Stimulated activated CD4-positive, alpha-beta T cell treated with anti-CD3 and anti-CD28 coated beads, Interleukin-15, amount 100 ng/mL, for 1 hour (primary cell): ENCODE measurements at places on chromosomes 2 and 18.

DNA sequence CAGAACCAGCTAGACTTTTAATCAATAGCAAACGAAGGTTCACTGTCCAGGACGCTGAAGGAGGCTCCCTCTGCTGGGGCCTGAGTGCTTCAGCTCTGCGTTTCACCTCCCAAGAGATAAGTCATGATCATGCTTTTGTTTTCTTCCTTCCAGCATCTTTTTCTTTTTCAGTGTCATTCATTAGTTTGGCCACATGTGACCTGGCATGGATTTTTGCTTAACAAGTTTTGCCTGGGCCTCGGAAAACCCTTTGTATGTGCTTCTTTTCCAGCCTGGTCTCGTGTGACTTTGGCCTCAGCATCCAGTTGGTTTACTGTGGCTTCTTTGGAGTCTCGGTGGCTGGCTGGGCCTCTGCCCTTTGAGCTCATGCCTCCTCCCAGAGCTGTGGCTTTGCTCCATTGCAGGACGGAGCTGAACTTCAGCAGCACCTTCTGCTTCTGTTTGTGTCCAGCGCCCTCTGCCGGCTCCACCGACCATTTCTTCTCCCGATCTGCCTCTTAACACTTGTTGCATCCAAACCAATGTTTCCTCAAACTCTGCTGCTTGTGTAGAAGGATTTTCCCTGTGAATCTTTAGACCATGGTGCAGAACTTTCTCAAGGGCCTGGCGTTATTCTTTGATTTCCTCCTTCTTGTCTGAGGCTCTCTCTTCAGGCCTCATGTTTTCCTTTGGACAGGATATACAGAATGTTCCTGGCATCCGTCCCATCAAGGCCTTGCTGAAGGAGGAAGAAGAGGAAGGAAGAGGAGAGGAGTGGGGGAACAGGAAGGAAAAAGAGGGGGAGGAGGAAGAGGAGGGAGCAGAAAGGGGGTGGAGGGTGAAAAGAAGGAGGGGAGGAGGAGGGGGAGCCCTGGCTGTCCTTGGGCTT is 23.6 kb upstream of the HES6 start:
- DNase-seq = peak; percentile 57

GRCh38 chr2:105763076-105763475 is 18.4 kb downstream of the NCK2 start:
- DNase-seq = no peak

GRCh38 chr18:56907771-56908170 is 239.1 kb upstream of the BOD1L2 start:
- no peak for DNase-seq

DNA sequence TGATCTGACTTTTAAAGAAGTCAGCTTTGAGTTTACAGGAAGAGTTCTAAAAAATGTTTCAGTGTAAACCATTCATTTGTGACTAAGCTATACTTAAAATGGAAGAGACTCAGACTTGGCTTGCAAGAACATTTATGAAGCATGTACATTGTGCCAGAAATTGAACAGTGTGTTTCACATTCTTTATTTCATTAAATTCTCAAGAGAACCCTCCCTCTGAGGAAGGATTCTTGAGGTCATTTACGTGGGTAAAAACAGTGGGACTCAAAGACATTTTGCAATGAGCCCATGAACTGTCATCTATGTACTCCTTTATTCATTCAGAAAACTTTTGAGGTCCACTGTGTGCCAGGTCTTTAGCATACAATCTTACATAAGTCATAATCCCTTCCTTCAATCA is 143.6 kb upstream of the ZNF521 start:
- DNase-seq = no peak

DNA sequence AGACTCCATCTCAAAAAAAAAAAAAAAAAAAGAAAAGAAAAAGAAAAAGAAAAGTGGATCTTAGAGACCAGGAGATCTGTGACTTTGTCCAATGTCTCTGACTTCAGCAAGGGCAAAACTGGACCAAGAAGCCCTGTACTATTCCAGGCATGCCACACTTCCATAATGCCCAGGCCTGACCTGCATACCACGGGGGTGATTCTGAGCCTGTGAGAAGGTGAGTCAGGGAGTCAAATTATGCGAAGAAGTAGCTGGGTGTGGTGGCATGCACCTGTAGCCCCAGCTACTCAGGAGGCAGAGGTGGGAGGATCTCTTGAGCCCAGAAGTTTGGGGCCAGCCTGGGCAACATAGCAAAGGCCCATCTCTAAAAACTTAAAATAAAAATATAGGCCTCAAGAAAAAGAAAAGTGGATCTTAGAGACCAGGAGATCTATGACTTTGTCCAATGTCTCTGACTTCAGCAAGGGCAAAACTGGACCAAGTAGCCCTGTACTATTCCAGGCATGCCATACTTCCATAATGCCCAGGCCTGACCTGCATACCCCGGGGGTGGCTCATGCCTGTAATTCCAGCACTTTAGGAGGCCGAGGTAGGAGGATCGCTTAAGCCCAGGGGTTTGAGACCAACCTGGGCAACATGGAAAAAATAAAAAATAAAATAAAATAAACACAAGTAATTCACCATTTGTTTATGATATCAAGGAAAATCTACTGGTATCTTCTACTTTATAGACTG is 12.2 kb upstream of the PUM2 start:
- no peak for DNase-seq

GRCh38 chr18:13235421-13235831 is 16.9 kb downstream of the LDLRAD4 start:
- no peak for DNase-seq

DNA sequence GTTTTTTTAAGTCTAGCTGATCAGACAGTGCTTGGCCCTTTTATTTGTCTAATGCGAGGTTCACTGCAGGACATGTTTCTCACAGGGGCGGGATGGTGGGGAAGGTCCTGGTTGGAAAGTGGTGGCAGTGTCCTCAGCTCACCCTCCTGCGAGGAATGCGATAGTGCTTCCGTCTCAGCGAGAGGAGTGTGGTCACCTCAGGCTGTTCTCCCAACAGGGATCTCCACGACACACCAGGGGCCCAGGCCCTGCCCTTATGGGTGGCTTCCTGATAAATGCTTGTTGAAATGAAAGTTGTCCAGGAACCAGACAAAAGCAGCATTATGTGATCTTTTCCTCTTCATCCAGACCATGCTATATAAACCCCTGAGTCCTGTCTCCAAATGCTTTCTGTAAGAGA is 70.1 kb downstream of the BOLA3 start:
- no peak for DNase-seq

DNA sequence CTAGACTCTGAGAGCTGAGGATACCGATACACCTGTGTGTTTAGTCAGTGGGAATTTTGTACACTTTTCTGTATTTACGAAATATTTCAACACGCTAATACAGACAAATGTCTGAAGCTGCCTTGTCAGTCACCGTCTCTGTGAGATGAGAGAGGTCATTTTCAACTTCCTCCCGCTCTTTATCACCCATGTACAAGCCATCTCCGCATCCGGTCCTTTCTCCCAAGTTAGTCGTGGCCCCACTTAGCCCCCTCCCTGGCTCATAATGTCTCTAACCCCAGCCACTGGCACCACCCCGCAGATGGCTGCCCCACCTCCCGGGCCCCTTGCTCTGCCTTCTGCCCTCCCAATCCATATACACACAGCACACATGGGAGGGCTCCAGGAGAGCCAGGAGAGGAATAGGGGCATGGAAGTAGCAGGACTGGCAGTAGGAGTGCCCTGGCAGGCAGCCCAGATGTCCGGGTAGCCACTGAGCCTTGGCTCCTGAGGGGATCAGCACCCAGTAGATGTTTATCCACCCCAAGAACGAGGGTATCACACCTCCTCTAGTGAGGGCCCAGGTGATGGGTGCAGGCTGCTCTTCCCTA is 2.0 kb upstream of the RUFY4 start:
- DNase-seq = no peak

GRCh38 chr2:126220331-126220730 is 435.6 kb upstream of the GYPC start:
- no peak for DNase-seq

DNA sequence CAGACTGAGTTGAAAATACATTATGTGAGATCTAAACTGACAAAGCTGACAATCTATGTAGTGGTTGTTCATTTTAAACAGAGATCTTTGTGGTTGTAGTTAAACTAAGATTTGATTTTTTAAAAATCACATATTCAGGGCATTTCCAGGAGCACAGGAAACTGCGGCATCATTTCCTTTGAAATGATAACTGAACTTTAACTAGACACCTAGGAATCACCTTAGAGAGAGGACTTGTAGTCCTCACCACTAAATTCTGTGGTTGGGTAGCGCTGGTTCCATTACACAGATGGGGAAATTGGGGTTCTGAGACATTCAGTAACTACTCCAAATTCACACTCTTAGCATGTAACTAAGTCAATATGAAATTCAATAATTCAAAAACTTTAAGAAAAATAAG is 96.0 kb upstream of the TRIB2 start:
- DNase-seq = no peak

DNA sequence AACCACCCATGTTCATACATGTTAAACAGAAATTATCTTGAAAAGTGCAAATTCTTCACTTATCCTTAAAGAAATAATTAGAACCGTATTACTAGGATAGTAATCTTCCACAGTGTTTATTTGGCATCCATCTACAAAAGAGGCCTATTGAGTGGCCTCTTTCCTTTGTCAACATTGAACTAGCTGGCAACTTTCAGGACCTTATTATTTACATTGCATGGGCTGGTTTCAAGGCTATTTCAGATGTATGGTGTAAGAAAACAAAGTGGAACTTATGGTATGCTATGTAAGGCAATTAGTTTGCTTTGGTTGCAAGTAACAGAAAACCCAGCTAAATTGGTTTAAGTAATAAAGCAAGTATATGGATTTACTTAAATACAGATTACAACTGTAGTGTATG is 324.6 kb downstream of the RBM43 start:
- no peak for DNase-seq

GRCh38 chr2:7988440-7988839 is 693.4 kb upstream of the ID2 start:
- no peak for DNase-seq

DNA sequence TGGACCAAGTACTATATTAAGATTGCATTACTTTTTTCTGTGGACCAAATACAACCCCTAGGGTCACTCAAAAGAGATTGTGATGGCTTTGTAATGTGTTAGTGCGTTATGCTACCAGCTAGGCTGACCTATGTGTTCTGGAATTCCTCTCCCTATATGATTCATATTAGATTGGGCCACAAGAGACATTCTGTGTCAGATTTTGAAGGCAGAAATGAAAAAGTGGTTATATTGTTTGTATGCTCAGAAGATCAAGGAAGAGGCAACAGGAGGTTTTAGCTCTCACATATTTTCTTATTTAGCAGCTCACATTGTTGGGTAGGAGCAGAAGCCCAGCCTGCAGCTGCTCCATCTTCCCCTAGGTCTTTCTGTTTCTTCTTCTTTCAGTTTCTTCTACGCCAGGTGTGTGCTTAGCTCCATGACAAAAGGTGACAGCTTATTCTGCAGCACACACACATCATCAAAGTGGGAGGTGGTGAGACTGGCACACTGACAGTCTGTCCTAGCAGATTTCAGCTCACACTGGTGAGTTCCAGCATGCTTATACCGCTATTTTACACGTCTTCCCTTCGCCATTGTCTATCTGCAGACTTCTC is 156.8 kb upstream of the UBE2E3 start:
- DNase-seq = no peak

GRCh38 chr2:27799646-27800010 is 28.1 kb downstream of the MRPL33 start:
- DNase-seq = no peak

DNA sequence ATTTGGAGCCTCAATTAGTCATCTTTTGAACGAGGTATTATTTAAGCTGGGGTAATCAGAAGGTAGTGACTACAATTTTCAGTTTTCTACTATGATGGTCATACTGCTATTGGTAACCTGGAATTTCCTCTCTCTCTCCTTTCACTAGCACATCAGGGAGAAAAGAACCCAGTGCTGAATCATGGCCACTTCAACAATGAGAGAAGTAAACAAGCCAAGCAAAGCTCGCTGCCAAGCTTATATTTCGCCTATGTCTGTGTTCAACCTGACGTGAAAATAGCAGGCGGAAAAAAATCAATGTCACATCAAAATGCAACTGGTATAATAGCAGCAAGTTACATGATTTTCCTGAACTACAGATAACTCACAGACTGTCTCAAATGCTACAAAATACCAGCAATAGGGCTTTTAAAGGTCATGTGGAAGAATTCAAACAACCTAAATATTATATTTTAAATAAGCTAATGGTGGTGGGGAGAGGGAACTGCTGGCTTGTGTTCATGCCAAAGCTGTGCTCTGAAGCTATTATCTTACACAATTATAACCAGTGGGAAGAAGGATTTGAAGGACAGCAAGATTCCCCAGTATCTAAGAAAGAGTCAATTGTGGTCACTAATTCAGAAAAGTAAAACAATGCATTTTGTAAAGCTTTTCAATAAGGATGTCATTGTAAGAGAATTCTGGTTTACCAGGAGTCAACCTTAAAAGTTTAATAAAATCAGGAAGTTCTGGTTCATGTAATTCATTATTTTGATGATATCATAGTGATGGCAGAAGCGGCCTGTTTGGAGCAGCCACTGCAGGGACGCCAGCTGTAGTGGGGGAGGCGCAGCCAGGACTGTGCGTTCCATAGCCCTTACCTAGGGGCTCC is 38.0 kb downstream of the RNF152 start:
- DNase-seq = no peak

- DNase-seq = no peak
Measured at GRCh38 chr18:45571195-45571594, 44.1 kb upstream of the SLC14A2 start.

DNA sequence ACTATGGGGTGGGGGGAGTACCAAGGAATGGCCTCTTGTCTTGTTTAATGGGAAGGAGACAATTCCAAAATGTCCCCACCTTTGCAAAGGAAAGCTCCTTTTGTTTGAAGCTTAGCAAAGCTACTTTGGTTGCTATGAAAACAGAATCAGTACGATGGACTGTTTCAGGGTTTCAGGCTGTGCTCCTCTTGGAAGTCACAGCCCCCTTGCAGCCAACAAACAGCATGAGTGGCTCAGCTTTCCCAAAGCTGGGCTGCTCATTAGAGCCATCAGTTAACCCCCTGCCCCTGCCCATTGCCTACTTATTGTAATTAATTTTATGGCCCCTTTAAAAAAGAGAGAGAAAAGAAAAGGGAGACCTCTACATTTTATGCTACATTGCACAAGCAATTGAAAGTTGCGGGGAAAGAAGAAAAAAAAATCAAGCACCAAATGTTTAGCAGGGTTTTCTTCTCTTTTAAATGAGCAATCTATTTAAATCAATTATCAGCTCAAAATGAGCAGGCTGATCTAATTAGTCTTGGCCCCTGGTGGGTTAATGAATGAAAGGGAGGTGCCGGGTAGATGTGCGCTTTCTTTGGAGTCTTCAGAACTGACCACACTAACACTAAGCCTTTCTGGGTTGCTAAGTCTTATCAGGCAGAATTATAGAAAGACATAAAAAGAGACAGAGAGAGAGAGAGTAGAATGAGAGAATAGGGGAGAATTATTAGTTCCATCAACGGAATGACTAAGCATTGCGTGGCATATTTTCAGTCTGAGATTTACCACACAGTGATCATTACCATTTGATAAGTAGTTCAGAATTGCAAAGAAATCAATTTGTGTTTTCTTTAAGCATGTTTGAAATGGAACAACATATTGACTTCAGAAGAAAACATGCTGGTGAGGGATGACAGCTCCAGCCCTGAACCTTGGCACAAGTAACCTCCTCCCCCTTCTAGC is 284.9 kb downstream of the INSIG2 start:
- DNase-seq = no peak
